ENCODE measurements at places on chromosomes 12 and 14.

DNA sequence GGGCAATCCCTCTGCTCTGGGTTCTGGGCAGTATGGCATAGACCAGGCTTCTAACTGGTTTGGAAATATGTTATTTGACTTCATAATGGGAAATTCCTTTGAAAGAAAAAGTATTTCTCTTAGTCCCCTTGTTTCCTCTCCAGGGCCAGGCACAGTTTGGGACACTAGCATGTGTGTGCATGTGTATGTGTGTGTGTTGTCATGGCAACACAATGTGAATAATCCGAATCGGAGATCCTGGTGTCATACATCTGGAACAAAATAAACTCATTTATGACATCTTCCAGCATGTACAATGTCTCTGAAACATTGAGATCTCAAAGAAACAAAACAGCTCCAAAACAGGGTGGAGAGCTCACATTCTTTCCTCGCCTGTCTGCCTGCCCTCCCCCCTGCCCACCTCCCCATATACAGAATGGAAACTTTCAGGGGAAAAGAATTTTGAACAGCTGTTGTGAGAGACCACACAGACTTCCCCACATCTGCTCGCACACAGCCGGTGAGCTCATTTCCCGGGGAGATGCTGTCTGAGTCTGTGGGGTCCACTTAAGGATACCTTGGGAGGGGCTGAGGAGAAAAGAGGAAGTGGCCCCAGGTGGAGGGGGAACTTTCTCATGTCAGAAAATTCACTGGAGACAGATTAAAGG lies 55.5 kb upstream of the PARP11 start:
- DNase-seq = no peak

- no peak for DNase-seq
These were observed 77.1 kb upstream of the ANKS1B start for GRCh38 chr12:100061814-100062213.

- DNase-seq = peak; percentile 13
These were observed 4.7 kb upstream of the EIF2S3B start for GRCh38 chr12:10501030-10501429.

DNA sequence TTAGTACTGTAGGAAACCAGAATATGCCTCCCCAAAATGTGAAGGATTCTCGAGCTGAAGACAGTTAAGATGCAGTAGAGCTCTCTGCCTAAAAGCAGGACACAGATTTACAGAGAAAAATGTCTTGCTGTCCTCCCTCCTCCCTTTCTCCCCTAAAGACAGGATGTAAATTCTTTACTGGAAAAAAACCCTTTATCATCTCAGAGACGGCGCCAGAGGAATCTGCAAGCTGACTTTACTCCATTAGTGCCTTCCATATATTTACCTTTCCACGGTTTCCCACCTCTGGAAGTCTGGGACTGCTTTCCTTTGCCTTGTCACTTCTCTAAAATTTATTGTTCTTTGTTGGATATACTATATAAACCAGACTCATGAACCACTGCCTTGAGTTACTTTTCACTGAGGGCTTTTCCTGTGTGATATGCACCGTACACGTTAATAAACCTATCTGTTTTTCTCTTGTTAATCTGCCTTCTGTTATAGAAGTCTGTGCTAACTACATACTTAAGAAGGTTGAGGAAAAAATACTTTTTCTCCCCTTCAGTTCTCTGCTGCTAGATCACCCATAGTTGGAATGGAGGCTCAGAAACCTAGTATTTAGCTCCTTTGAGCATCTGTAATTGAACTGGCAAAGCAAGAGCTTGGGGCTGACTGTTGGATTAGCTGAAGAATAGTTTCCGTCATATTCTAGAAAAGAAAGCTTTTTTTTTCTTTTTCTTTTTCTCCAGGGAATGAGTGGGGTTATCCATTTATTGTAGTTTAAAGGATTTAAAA lies 99.9 kb downstream of the RAD51B start:
- no peak for DNase-seq

DNA sequence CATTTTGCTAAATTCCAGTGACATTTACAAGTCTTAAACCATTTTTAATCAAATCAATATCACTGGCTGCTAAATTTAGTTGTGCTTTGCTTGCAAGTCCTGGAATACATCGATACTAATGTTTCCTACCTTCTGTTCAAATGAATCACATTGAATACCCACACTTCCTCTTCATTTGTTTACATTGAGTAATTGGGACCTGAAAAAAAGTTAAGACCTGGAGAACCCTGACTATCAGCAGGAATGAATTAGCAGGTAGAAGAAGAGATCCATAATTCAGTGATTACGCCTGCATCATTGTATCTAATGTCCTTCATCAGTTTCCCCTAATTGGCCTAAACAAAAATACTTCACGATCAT lies 369.3 kb downstream of the ETNK1 start:
- no peak for DNase-seq

DNA sequence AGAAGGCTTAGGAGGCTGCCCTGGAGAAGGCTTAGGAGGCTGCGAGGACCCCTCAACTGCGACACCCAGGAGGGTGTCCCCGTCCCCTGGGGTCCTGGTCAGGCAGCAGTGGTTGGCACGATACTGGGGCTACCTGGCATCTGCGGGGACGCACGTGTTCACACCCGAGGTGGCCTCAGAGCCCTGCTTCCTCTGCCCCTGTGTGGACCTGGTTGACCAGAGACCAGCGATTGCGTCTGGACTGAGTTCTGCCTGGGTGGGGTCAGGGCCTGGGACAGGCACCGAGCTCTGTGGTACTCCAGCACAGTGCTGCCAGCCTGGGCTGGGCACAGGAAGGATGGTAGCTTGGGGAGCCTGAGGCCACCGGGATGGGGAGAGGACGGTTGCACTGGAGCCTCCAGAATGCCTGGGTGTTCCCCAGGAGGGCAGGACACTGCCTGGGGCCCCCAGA lies 735 bp downstream of the ASPG start:
- no peak for DNase-seq

GRCh38 chr12:68675101-68675842 lies 11.5 kb upstream of the NUP107 start:
- DNase-seq = peak; percentile 76

DNA sequence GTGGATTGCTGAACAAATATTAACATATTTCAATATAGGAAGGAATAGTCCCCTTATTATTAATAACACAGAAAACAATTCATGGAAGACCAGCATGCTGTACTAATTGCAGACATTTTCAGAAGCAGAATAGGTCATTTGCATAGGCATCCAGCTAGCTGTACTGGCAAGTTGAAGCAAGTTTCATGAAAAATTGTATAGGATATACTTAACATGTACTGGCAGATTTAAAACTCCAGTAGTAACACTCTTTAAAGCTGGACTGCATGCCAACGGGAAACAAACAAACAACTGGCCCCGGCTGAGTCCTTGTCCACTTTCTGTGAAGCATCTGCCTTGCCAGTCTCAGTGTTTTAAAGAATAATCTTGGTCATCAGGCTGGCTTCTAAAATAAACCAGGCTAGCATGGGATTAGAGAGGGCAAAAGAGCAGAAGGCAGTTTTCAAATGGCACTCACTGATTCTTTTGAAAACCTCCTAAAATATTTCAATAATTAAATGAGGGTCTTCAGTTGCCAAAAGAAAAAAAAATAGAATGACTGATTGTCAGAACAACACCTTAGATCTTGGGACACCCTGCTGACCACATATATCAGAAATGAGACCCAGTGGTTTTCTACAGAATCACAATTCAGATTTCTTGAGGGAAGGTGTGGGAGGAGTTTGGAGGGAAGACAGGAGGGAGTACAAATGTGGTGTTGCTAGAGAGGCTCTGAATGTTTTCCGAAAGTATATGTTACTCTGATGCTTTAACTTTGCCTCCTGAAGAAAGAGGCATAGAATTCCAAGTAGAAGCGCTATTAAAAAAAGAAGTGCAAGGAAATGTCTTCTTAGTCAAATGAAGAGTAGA lies 122.5 kb upstream of the KRAS start:
- no peak for DNase-seq

DNA sequence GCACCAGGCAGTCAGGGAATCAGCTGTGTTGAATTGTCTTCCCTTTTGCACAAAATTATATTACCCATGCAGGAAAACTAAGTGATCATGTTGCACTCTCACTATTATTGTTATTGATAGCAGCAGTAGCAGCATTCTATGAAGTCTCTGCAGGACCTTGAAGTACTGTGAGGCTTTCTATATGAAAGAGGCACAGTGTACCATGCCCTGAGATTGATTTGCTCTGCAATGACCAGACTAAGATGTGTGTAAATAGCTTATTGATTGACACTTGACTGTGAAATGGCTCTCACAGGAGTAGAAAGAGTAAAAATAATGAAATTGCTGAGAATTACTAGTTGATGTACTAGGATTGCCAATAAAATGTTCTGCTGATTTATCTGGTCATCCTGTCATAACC lies 99.9 kb downstream of the KICS2 start:
- DNase-seq = no peak

DNA sequence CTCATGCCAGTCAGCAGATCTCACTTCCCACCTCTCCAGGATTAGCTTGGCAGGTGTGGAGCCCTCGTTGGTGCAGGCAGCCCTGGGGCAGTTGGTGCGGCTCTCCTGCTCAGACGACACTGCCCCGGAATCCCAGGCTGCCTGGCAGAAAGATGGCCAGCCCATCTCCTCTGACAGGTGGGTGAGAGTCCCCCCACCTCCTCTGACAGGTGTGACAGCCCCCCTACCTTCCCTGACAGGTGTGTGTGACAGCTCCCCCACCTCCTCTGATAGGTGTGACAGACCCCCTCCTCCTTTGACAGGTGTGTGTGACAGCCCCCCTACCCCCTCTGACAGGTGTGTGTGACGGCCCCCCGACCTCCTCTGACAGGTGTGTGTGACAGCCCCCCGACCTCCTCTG lies 26.3 kb downstream of the PAPLN start:
- DNase-seq = no peak

DNA sequence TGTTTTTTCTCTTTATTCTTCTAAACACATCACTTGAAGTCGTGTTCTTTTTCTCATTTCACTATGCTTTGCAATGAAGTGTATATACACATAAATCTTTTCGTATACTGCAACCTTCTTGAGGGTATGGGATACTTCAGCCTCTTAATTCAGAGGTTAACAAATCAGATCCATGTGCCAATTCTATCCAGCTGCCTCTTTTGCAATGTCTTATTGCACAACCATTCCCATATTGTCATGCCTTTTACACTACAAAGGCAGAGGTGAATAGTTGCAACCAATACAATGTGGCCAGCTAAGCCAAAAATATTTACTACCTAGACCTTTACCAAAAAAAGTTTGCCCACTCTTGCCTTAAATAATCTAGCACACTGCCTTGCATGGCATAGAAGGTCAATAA lies 224.5 kb upstream of the FOXG1 start:
- DNase-seq = no peak

GRCh38 chr14:32167907-32168306 lies 33.9 kb upstream of the RNU6-7 start:
- DNase-seq = no peak

DNA sequence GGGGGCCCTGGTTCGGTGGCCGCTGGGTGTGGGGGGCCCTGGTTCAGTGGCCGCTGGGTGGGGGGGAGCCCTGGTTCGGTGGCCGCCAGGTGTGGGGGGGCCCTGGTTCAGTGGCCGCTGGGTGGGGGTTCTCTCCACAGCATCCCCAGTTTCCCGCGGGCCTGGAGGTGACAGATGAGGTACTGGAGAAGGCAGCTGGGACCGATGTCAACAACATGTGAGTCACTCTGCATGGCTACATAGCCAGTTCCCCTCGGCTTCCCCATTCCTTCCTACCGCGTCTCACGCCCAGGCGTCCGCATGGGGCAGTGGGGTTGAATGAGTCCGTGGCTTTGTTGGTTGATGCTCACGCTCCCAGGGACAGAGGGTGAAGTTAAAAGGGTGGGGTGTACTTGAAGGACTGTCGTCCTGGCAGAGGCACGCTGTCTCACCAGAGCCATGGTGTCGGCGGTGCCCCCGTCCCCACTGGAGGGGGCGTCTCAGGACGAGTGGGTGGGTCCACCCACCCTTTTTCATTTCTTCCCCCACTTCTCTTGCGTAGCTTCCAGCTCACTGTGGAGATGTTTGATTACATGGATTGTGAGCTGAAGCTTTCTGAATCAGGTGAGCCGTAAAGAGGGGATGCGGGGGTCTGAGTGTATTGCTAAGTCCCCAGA lies 15.6 kb downstream of the HIP1R start:
- DNase-seq = no peak

- no peak for DNase-seq
These were observed 13.9 kb upstream of the RPLP0 start for GRCh38 chr12:120214626-120215356.

DNA sequence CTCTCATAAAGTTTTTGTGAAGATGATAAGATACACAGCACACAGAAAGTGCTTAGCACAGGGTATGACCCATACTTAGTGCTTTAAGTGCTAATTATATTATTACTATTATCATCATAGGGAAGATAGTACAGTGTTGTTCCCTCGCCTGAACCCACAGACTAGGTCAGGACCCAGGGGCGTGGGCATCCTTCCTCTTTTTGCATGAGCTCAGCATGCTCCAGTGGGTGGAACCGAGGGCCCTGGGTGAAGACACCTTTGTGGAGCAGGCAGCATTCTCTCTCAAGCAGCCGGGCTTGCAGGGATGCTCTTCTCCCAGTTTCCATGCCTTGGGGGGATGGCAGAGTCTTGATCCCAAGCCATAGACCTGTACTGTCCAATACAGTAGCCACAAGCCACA lies 34.8 kb downstream of the CRACR2A start:
- no peak for DNase-seq

DNA sequence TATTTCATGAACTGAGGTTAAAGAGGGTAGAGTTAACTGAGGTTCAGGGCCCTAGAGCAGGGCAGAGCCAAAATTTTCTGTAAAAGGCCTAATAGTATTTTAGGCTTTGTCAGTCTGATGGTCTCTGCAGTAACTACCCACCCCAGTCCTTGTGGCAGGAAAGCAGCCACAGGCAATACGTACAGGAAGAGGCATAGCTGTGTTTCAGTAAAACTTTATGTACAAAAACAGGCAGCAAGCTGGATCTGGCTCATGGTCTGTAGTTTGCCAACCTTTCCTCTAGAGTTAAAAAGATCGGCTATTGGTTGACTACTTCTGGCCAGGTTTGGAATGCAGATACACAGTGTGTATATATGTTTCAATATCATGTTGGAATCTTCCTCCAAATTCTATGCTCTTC lies 17.2 kb downstream of the TM7SF3 start:
- DNase-seq = no peak

DNA sequence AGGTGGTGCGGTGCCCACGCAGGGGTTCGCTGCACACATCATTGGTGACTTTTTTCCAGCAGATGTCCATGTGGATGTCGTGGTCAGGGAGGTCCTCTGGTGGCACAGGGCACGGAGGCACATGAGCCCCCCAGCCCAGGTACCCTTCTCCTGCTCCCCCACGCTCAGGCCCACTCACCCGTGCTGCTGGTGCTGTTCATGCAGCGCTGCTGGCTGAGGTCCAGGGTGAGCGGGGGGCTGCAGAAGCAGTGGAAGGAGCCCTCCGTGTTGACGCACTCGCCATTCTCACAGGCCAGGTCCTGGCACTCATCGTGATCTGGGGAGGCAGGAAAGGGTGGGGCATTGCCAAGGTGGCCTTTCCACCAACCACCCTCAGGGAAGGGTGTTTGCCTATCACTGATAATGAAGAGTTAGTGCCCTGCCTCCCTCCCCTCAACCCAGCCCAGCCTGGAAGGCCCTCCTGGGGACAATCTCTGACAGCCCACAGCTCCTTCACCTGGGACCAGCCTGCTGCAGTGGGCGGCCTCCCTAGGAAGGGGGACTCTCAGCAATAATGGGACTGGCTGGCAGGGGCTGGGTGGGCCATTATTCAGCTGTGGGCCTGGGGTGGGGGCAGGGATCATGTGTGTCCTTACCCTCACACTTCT lies 9.8 kb downstream of the ISCA2 start:
- no peak for DNase-seq

All from CD4-positive, alpha-beta T cell treated with Interleukin-2 at 100 ng/mL for 4 hours (primary cell).